ENCODE measurements at places on chromosomes 4 and X.

DNA sequence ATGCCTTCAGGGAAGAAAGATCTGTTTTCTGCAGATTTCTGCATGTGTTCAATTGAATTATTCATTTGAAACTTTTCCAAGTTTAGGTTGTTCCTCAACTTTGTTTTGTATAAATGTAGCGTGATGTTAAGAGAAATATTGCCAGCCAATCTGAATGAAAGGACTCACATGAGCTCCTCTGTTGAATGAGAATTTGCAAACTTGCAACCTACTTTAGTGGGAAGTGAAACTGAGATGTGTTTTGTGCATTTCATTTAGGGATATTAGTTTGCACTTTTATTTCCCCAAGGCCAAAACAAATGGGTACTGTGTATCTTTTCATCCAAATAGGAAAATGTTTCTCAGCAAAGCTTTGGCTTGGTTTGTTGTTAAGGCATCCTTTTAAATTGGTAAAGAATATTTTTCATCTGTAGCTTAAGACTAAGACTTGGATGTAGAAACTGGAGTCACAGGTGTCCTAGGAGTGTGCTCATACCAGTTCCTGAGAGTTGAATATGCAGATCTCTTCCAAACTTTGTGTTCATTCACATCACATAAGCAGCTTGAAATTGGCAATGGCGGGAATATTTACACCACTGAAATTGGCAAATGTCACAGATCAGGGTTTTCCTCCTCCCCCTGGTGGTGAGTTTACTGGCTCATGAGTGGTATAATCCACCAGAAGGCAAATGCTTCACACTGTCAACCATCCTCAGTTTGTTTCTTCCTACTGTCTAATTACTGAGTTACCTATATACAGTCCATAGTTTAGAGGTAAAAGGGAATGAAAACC is 193.6 kb upstream of the BANK1 start:
- no peak overlapping the region for H3K27ac ChIP-seq
- H3K27me3 ChIP-seq, result no peaks in the 10 kb centered on the region
- H3K4me3 ChIP-seq, result no peak overlapping the region
- no peak for DNase-seq
- no peaks in the 10 kb centered on the region for H3K4me1 ChIP-seq

DNA sequence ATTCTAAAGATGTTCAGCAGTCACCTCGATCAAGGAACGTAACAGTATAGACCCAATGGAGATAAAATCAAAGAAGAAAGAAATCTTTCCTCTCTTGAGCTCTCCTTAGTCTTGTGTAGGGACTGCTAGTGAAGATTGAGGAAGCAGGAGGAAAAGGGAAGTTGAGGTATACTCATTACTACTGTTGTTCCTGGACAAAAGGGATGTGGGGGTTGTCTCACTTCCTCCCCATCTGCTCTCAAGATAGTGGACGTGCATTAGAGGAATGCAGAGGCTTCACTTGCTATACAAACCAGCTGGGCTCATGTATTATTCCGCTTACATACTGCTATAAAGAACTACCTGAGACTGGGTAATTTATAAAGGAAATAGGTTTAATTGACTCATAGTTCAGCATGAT is 208.9 kb upstream of the ARHGEF9 start:
- no peaks in the 10 kb centered on the region for H3K4me1 ChIP-seq
- H3K27me3 ChIP-seq, result no peaks in the 10 kb centered on the region
- no peaks in the 10 kb centered on the region for H3K36me3 ChIP-seq

DNA sequence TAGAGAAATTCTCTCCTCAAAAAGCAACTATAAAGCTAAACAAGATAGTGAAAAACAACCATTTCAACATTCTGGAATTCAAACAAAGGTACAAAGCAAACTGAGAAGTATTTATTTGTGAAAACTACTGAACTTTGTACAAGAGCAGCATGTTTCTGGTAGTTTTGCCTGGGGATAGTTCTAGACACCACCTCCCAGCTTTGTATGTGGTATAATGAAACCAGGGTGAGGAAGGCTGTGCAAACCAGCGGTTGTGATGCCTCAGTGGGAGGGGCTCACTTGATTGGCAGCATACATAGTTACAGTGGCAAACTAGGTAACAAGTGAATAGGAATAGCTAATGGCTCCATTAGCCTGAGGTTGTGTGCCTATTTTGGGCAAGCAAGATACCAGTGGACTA is 18.6 kb upstream of the FRMD7 start:
- no peaks in the 10 kb centered on the region for H3K4me1 ChIP-seq
- no peaks in the 10 kb centered on the region for H3K27me3 ChIP-seq
- no peak overlapping the region for H3K27ac ChIP-seq
- no peak for DNase-seq
- no peaks in the 10 kb centered on the region for H3K36me3 ChIP-seq

DNA sequence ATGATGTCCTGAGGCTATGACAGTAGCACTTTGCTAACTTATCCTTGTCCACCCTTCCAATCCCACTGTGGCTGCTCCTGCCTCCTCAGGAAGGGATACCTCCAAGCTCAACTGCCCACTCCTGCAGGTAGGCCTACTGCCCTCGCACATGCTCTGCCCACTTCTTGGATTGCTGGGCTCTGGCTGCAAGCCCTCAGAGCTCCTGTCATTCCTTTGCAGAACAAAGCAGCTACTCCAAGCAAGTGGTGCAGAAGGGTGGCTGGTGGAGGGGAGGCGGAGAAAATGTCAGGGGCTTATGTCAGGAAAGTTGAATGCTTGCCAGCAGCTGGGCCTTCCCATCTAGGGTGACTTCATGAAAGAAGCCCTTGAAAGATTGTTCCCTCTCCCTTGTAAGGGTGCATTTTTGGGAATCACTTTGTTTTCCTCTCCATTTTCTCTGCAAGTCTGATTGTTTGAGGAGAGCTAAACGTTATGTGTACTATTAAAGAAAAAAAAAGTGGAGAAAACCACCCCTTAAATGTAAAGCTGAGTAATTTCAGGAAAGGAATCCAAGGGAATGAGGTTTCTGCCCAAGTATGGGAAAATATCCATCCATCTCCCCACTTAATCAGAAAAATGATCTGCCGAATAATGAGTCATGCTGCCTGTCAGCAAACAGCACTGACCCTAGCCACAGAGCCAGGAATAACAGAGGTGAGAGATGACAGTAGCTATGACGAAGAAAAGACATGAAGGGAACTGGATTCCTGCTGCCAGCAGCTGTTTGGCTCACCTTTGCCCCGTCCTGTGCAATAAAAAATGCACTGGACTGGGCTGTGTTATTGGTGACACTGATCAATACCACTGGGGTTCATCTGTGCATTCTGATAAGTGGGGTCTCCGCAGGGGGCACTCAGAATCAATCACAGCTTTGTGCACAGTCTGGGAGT is 102.0 kb downstream of the RTL5 start:
- H3K27ac ChIP-seq, result peak overlapping the region; percentile 19
- no peaks in the 10 kb centered on the region for H3K4me1 ChIP-seq
- no peak for DNase-seq
- H3K27me3 ChIP-seq, result no peaks in the 10 kb centered on the region

DNA sequence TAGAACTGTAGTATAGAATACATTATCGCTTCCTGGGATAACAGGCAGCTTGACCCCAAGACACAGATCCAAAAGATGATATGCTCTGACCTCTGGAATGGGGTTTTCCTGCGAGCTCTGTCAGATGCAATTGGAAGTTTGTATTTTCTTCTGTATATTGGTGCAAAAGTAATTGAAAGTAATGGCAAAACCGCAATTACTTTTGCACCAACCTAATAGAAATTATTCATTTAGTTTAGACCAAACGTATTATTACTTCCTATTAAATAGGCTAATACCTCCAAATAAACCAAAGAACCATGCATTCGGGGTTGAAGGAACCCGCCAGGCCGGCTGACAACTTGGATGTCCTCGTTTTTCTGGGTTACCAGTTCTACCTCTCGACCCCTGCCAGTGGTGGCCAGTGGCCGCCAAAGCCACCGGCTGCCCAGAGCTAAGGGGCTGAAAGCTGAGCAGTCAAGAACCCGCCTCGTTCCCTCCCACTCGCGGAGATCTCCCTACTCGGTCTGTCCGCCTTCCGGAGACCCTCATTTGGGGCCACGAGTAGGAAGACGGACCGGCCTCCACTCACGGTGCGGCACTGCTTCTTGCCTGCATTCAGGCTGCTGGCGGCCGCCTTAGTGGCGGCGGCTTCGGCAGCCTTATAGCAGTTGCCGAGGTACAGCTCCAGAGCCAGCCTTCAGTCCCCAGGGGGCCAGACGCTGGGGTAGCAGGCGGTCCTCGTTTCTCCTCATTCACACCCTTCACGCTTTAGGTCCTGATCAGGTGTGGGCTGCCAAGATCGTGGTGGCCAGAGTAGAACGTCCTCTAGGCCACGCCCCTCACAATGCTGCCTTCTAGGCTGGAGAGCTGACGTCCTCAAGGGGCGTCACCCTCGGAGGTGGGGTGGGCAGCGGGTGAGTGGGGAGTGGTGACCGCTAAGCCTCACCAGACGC is 121.9 kb downstream of the RBMX2 start:
- no peak overlapping the region for H3K27ac ChIP-seq
- no peaks in the 10 kb centered on the region for H3K27me3 ChIP-seq
- H3K4me3 ChIP-seq, result peak overlapping the region; percentile 14
- no peaks in the 10 kb centered on the region for H3K36me3 ChIP-seq
- peak; percentile 9 for DNase-seq

DNA sequence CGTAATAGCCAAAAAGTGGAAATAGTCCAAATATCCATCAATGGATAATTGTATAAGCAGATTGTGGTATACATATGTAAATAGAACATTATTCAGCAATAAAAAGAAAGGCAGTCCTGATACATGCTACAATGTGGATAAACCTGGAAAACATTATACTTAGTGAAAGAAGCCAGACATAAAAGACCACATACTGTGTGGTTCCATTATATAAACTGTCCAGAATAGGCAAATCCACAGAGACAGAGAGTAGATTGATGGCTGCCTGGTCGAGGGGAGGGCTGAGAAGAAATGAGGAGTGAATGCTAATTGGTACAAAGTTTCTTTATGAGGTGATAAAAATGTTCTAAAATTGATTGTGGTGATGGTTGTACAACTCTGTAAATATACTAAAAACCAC is 397.4 kb upstream of the RPS6KA3 start:
- no peaks in the 10 kb centered on the region for H3K4me1 ChIP-seq
- H3K27me3 ChIP-seq, result no peaks in the 10 kb centered on the region
- no peak for DNase-seq
- no peaks in the 10 kb centered on the region for H3K36me3 ChIP-seq

Data from prostate gland (tissue), 2 donors.